NCI-H1694 (cell line): ENCODE measurements at places on chromosomes 3 and 15.

GRCh38 chr15:49628379-49628778, 7.5 kb downstream of the DTWD1 start:
- DNase-seq: no peak

DNA sequence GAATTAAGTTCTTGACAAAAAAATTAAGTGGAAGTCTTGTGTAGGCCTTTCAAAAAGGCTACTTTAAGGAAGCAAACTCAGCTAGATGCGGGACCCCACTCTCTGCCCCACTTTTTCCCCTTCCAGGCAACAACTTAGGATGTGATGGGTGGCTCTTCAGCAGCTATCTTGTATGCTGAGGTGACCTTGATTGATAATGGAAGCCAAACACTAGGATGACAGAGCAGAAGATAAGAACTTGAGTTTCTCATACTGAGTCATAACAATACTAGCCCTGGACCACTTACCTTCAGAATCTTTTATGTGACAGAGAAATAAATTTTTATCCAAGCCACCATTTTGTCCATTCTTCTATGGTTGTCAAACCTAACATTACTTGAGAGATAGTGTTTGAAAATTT, 16.1 kb downstream of the PDCD10 start:
- DNase-seq: no peak

DNA sequence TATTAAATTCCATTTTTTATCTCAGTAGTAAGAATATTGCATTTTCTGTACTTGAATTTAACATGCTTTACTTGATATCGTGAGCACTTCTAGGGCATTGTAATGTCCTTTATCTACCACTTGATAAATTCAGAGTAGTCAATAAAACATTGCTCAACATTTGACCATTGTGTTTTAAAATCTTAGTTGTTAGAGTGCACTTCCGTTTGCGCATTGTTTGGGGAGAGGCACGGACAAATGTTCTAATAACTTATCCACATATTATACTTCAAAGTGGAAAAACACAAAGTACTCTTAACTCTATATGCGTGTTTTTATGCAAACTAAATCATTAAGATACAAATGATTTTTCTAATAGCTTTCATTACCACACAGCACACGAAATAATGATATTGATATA, 419 bp downstream of the FAM227B start:
- DNase-seq: no peak

- no peak for DNase-seq
Measured at GRCh38 chr15:25733036-25733855, 129.9 kb downstream of the ATP10A start.

- DNase-seq: no peak
Measured at GRCh38 chr3:52531860-52532516, 1.7 kb downstream of the NT5DC2 start.

DNA sequence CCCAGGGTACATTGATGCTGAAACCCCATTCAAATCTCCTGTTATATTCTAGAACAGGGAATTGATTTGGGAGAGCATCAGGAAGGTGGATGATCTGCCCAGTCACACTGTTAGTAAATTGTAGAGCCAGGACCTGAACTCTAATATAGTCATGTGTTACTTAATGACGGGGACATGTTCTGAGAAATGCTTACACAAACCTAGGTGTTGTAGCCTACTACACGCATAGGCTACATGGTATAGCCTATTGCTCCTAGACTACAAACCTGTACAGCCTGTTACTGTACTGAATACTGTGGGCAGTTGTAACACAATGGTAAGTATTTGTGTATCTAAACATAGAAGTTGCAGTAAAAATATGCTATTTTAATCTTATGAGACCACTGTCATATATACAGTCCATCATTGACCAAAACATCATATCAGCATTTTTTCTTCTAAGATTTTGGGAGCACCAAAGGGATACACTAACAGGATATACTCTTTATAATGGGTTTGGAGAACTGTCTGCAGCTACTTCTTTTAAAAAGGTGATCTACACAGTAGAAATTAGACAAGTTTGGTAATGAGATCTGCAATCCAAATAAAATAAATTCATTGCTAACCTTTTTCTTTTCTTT, 5.8 kb downstream of the B2M start:
- no peak for DNase-seq
